ENCODE measurements at places on chromosomes 12 and 14. TPM values are rescaled to one million over a fixed set of nuclear protein-coding genes. Genes with fewer than 3 reads are reported as not detected.

DNA sequence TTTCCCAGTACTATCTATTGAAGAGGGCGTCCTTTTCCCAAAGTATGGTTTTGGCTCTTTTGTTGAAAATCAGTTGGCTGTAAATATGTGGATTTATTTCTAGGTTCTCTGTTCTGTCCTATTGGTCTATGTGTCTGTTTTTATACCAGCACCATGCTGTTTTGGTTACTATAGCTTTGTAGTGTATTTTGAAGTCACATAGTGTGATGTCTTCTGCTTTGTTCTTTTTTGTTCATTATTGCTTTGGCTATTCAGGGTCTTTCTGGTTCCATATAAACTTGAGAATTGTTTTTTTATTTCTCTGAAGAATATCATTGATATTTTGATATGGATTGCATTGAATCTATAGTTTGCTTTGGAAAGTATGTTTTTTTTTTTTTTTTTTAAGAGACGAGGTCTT, 67.4 kb downstream of the ERC1 start:
- no peak overlapping the region for H3K4me3 ChIP-seq
- no peak for DNase-seq
- H3K27me3 ChIP-seq, result no peaks in the 10 kb centered on the region

GRCh38 chr14:39988939-39989338, 556.7 kb upstream of the FBXO33 start:
- H3K27ac ChIP-seq, result no peak overlapping the region
- no peak overlapping the region for H3K4me3 ChIP-seq

GRCh38 chr12:116354534-116354933, 77.0 kb upstream of the MED13L start:
- no peak overlapping the region for H3K4me3 ChIP-seq
- H3K27me3 ChIP-seq, result no peaks in the 10 kb centered on the region
- H3K4me1 ChIP-seq, result peaks cover 12% of the 10 kb centered on the region
- H3K27ac ChIP-seq, result no peak overlapping the region
- H3K36me3 ChIP-seq, result no peaks in the 10 kb centered on the region

- H3K4me3 ChIP-seq, result no peak overlapping the region
- H3K27me3 ChIP-seq, result peaks cover 12% of the 10 kb centered on the region
- no peaks in the 10 kb centered on the region for H3K4me1 ChIP-seq
- no peak for DNase-seq
Observed at GRCh38 chr14:89011355-89012281, 187.2 kb downstream of the TTC8 start.

- no peak overlapping the region for H3K4me3 ChIP-seq
- DNase-seq, result no peak
- peaks cover 13% of the 10 kb centered on the region for H3K36me3 ChIP-seq
- no peak overlapping the region for H3K27ac ChIP-seq
Observed at GRCh38 chr14:59342516-59343484, 122.4 kb downstream of the GPR135 start.

Gene HOXC10
- total RNA-seq, result not detected

Gene KIF5A
- total RNA-seq, result 0.90 TPM

- no peak for DNase-seq
- H3K4me1 ChIP-seq, result no peaks in the 10 kb centered on the region
- H3K36me3 ChIP-seq, result peaks cover 13% of the 10 kb centered on the region
- H3K27me3 ChIP-seq, result no peaks in the 10 kb centered on the region
- no peak overlapping the region for H3K27ac ChIP-seq
- H3K4me3 ChIP-seq, result no peak overlapping the region
Observed at GRCh38 chr14:34951286-34951685, 31.5 kb upstream of the SRP54 start.

DNA sequence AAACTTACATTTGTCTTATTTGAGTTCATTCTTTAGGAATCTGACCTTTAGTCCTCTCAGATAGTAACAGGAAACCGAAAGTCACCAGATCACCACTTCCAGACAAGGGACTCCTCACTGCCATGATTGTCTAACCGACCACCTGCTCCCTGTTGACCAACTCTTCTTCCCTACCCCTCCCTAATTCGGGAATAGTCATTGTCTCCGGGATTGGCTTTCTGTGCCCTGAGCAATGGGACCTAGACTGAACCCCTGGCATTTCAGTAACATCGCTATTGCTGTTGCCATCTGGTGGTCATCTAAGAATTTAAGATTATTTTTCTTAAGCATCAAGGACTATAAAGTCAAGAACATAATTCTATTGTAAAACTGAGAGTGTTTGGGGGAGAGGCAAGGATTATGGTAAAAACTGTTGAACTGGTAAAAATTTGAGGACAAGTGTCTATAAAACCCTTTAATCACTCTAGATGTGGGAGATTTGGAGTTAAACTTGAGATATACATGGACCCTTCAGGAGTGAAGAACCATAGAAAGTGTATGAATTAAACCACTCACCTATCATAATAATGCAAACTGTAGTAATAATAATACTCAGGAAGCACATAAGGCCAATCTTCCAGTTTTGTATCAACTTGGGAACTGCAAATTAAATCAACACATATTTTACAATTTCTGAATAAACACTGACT, 6.3 kb downstream of the CLEC2A start:
- H3K36me3 ChIP-seq, result no peaks in the 10 kb centered on the region
- H3K27me3 ChIP-seq, result peaks cover 3% of the 10 kb centered on the region
- peaks cover 14% of the 10 kb centered on the region for H3K4me1 ChIP-seq
- H3K4me3 ChIP-seq, result peak overlapping the region; percentile 45

- H3K4me3 ChIP-seq, result peak overlapping the region; percentile 86
- H3K4me1 ChIP-seq, result peaks cover 41% of the 10 kb centered on the region
- H3K27ac ChIP-seq, result peak overlapping the region; percentile 97
- DNase-seq, result no peak
Observed at GRCh38 chr12:96397756-96398423, 2.3 kb downstream of the CDK17 start.

- H3K4me1 ChIP-seq, result no peaks in the 10 kb centered on the region
- no peak overlapping the region for H3K27ac ChIP-seq
- H3K4me3 ChIP-seq, result no peak overlapping the region
- DNase-seq, result no peak
Observed at GRCh38 chr14:85273952-85274351, 256.0 kb upstream of the FLRT2 start.

- peaks cover 29% of the 10 kb centered on the region for H3K27me3 ChIP-seq
- no peak overlapping the region for H3K4me3 ChIP-seq
- peaks cover 25% of the 10 kb centered on the region for H3K4me1 ChIP-seq
- no peaks in the 10 kb centered on the region for H3K36me3 ChIP-seq
- no peak overlapping the region for H3K27ac ChIP-seq
- no peak for DNase-seq
Observed at GRCh38 chr12:27810756-27811155, 30.7 kb upstream of the MANSC4 start.

DNA sequence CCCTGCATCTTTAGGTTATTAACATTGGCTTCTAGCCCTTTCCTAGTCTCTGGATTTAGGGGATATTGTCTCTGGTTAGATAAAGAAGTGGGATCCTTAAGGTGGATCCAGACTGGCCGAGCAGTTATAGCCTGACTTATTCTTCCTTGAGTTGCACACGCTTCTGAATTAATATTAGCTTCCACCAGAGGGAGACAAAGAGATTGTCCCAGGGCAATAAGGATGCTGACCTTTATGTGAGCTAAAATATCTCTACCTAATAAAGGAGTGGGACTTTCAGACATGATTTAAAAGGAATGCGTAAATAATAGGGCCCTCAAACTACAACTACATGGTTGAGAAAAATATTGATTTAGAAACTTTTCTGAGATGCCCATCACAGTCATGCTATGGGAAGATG, 139.7 kb downstream of the SLCO1B3 start:
- no peak overlapping the region for H3K4me3 ChIP-seq
- H3K36me3 ChIP-seq, result no peaks in the 10 kb centered on the region
- H3K27ac ChIP-seq, result no peak overlapping the region
- H3K27me3 ChIP-seq, result no peaks in the 10 kb centered on the region

- no peaks in the 10 kb centered on the region for H3K36me3 ChIP-seq
- no peak overlapping the region for H3K27ac ChIP-seq
- no peaks in the 10 kb centered on the region for H3K27me3 ChIP-seq
- H3K4me3 ChIP-seq, result no peak overlapping the region
Observed at GRCh38 chr14:104104076-104104901, 18.8 kb downstream of the ASPG start.

- H3K27me3 ChIP-seq, result peaks cover 75% of the 10 kb centered on the region
- peak overlapping the region; percentile 49 for H3K4me3 ChIP-seq
- DNase-seq, result peak; percentile 32
- H3K27ac ChIP-seq, result no peak overlapping the region
- H3K36me3 ChIP-seq, result no peaks in the 10 kb centered on the region
- peaks cover 13% of the 10 kb centered on the region for H3K4me1 ChIP-seq
Observed at GRCh38 chr12:27975222-27976136, 2.9 kb upstream of the PTHLH start.

Gene EIF2B1
- 61.9 TPM for total RNA-seq

Gene JDP2
- 1.7 TPM for total RNA-seq

DNA sequence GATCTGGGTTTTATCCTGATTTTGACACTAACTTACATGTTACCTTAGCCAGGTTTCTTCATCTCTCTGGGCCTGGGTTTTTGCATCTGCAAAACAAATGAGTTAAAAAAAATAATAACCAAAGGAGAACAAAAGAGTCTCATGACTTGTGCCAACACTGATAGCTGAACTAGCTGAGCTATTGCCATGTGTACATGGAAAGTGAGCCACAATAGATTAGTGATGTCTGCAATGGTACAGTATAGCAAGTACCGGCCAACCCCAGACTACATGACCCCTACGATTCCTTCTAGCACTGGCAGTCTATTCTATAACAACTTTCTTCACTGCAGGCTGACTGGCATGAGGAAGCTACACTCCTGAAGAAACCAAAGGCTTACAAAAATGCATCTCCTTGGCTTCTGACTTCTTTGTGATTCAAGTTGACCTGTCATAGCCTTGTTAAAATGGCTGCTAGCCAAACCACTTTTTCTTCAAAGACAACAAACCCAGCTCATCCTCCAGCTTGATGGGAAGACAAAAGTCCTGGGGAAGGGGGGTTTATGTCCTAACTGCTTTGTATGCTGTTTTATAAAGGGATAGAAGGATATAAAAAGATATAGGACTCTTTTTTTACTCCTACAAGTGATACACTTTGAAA, 123.7 kb downstream of the DAD1 start:
- no peak for DNase-seq
- H3K27me3 ChIP-seq, result no peaks in the 10 kb centered on the region
- no peak overlapping the region for H3K27ac ChIP-seq
- H3K4me3 ChIP-seq, result no peak overlapping the region
- H3K4me1 ChIP-seq, result no peaks in the 10 kb centered on the region
- no peaks in the 10 kb centered on the region for H3K36me3 ChIP-seq

DNA sequence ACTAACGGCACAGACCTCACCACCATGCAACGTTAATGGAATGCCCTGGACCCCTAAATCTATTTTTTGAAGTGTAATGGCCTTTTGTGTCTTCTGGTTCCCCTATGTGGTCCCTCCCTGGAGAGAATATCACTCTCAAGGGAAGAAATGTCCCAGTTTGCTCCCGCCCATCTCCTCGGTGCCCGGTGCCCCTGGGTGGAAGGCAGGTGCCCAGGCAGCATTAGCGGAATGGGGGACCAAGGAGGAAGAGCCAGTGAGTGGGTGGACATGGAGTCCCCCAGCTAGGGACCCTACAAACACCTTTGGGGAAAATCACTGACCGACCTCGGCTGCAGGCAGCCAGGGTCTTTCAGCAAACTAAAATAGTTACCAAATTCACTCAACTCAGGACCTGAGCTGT, 212.1 kb upstream of the RTL1 start:
- H3K4me3 ChIP-seq, result no peak overlapping the region
- peaks cover 5% of the 10 kb centered on the region for H3K4me1 ChIP-seq
- H3K36me3 ChIP-seq, result no peaks in the 10 kb centered on the region
- peaks cover 4% of the 10 kb centered on the region for H3K27me3 ChIP-seq

Gene PNP
- total RNA-seq, result 178 TPM

DNA sequence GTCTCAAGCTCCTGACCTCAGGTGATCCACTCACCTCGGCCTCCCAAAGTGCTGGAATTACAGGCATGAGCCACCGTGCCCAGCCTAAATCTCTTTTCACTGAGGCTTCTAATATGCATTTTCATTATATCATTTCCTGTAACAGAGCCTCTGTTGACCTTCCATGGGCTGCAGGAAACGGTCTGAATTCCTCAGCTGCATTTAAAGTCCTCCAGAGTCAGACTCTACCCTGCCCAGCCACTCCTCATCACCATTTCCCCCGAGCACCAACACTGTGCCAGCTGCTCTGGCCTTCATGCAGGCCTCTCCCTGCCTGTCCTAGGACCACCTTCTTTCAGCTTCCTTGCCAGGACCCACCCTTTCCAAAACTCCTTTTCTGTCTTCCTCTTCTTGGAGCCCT, 9.8 kb upstream of the NFKBIA start:
- H3K27ac ChIP-seq, result no peak overlapping the region
- no peak for DNase-seq
- H3K4me3 ChIP-seq, result no peak overlapping the region
- peaks cover 38% of the 10 kb centered on the region for H3K4me1 ChIP-seq
- H3K36me3 ChIP-seq, result no peaks in the 10 kb centered on the region
